ENCODE measurements at places on chromosomes 1 and 21. TPM values are rescaled to one million over a fixed set of nuclear protein-coding genes. Genes with fewer than 3 reads are reported as not detected.

The MCOLN2 gene
- total RNA-seq, result 3.2 TPM

The AMY1B gene
- total RNA-seq, result not detected

The SLC5A9 gene
- total RNA-seq, result 3.0 TPM

The MAP3K7CL gene
- total RNA-seq, result 15.3 TPM

DNA sequence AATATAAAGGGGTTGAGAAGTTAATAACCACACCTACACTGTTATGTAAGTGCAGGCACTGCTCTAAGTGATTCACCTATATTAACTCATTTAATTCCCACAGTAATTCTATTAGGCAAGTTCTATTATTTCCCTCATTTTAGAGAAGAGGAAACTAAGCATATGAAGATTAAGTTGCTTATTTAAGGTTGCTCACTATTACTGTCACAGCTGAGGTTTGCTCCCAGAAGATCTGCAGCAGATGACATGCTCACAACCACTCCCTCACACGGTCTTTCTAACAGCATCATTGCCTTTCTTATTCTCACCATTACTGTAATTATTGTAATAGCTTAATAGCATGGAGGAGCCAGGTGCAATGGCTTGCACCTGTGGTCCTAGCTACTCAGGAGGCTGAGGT is 196.4 kb upstream of the GREM2 start:
- no peak overlapping the region for H3K4me3 ChIP-seq
- H3K4me1 ChIP-seq, result no peaks in the 10 kb centered on the region

GRCh38 chr1:57908147-57908890 is 484.5 kb upstream of the DAB1 start:
- no peak overlapping the region for H3K4me3 ChIP-seq
- H3K27ac ChIP-seq, result no peak overlapping the region
- no peaks in the 10 kb centered on the region for H3K36me3 ChIP-seq
- no peaks in the 10 kb centered on the region for H3K4me1 ChIP-seq
